Caki2 (cell line): ENCODE measurements at places on chromosomes 3 and 15. TPM values are rescaled to one million over a fixed set of nuclear protein-coding genes. Genes with fewer than 3 reads are reported as not detected.

UACA gene
- 8.0 and 16.2 TPM in 2 replicates for total RNA-seq

SLC15A2 gene
- total RNA-seq, result not detected in 2 replicates

RAD54L2 gene
- total RNA-seq, result 5.8 and 11.1 TPM in 2 replicates

PLAAT1 gene
- total RNA-seq, result 6.0 and 22.0 TPM in 2 replicates

CEP70 gene
- 22.3 and 30.5 TPM in 2 replicates for total RNA-seq

NPAP1 gene
- not detected in 2 replicates for total RNA-seq

PAQR5 gene
- total RNA-seq, result 48.3 and 50.0 TPM in 2 replicates

IP6K2 gene
- 26.4 and 50.8 TPM in 2 replicates for total RNA-seq

OR5K2 gene
- not detected in 2 replicates for total RNA-seq

OXNAD1 gene
- 5.0 and 8.9 TPM in 2 replicates for total RNA-seq

PLXND1 gene
- total RNA-seq, result 29.0 and 74.1 TPM in 2 replicates

PSTPIP1 gene
- total RNA-seq, result not detected in 2 replicates

NCK1 gene
- 29.5 and 46.9 TPM in 2 replicates for total RNA-seq

TMEM42 gene
- 8.9 and 18.6 TPM in 2 replicates for total RNA-seq

THSD4 gene
- total RNA-seq, result 9.0 and 9.8 TPM in 2 replicates

CSPG4 gene
- total RNA-seq, result 0.03 and 0.20 TPM in 2 replicates

CTXN2 gene
- total RNA-seq, result not detected in 2 replicates

GPD1L gene
- 4.3 and 6.3 TPM in 2 replicates for total RNA-seq

RARRES1 gene
- total RNA-seq, result not detected in 2 replicates

GRAMD1C gene
- total RNA-seq, result 0.38 and 7.1 TPM in 2 replicates

SEC22C gene
- 33.5 and 44.1 TPM in 2 replicates for total RNA-seq

JMJD7 gene
- total RNA-seq, result 2.8 TPM in 1 of 2 replicates, not detected in the other

ALS2CL gene
- 2.1 and 3.9 TPM in 2 replicates for total RNA-seq

VWA5B2 gene
- 0.57 and 5.7 TPM in 2 replicates for total RNA-seq

OCA2 gene
- total RNA-seq, result 0.75 and 1.5 TPM in 2 replicates

BUB1B gene
- 44.3 and 49.3 TPM in 2 replicates for total RNA-seq

SLC12A1 gene
- not detected in 2 replicates for total RNA-seq

PEX5L gene
- total RNA-seq, result 15.2 and 16.2 TPM in 2 replicates

MKRN3 gene
- total RNA-seq, result not detected in 2 replicates

NANOGP8 gene
- not detected in 2 replicates for total RNA-seq

CA12 gene
- 194 and 272 TPM in 2 replicates for total RNA-seq

RAB5A gene
- total RNA-seq, result 28.4 and 34.8 TPM in 2 replicates

HGD gene
- 73.3 and 81.7 TPM in 2 replicates for total RNA-seq

PAK2 gene
- 24.1 and 25.0 TPM in 2 replicates for total RNA-seq

LTF gene
- total RNA-seq, result not detected in 2 replicates

GUCA1C gene
- not detected in 2 replicates for total RNA-seq

ROBO1 gene
- 0.46 and 0.54 TPM in 2 replicates for total RNA-seq

PRR20G gene
- total RNA-seq, result not detected in 2 replicates
